ENCODE measurements at places on chromosomes 12 and 14.

- no peak for DNase-seq
Measured at GRCh38 chr12:90871726-90872096, 83.3 kb downstream of the CCER1 start.

- DNase-seq = no peak
Measured at GRCh38 chr12:129559776-129560175, 344.0 kb downstream of the TMEM132D start.

GRCh38 chr12:62006076-62006732, 254.0 kb upstream of the USP15 start:
- DNase-seq = peak; percentile 14

GRCh38 chr12:126994599-126994998, 1272.4 kb upstream of the TMEM132C start:
- DNase-seq = no peak

DNA sequence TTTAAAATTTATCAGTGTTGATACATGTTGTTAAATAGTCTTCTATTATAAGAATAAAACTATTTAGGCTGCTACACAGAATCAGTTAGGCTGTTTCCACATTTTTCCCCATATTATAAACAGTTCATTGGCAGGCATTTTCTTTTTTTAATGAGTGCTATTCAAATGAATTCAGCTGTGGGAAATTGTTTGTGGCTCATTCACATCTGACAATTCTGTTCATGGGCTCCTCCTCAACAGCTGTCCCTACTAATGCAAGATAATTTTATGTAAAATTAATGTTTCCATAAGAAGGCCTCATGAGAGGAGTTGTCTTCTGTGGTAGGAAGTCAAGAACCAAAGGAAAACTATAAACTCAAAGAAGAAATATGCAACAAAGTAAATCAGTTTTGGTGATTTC, 218.0 kb downstream of the PPFIA2 start:
- no peak for DNase-seq

DNA sequence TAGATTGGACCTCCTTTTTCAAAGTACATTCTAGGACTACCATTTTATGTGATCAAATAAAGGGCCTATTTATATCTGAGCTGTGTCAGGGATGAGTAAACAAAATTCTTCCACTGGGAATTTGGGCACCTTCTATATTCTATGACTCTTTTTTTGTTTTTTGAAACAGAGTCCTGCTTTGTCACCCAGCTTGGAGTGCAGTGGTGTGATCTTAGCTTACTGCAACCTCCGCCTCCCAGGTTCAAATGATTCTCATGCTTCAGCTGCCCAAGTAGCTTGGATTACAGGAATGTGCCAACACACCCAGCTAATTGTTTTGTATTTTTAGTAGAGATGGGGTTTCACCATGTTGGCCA, 64.8 kb downstream of the DRAM1 start:
- DNase-seq = no peak

- no peak for DNase-seq
Measured at GRCh38 chr12:124640056-124640455, 72.6 kb upstream of the NCOR2 start.

DNA sequence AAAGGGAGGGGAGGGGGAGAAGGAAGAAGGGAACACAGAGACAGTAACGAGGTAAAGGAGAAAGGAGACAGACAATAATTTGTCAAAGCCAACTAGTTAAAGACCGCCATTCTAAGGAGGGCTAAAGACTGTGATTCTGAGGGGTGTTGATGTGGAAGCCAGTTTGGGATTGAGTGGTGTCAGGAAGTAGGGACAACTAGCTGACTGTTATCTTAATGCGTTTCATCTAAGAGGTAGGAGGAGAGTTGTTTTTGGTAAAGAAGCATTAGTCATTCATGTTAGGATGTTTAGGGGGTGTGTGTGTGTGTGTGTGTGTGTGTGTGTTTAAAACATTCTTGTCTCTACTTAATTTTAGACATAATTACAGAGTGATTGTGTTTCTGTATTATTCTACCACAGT, 95.0 kb downstream of the INSM2 start:
- DNase-seq = no peak

DNA sequence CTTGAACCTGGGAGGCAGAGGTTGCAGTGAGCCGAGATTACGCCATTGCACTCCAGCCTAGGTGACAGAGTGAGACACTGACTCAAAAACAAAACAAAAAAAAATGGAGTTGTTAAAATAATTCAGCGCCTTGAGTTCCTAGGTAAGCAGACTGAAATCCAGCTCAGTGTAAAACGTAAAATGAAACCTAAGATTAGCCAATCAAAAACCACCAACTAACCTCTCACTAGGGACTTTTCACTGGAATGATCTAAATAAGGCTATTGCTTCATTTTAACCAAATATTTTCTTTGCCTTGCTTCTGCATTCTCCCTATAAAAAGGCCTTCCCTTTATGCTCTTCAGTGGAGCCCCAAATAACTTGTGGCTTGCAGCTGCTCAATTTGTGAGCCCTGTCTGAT, 91.6 kb upstream of the HIF1A start:
- no peak for DNase-seq

DNA sequence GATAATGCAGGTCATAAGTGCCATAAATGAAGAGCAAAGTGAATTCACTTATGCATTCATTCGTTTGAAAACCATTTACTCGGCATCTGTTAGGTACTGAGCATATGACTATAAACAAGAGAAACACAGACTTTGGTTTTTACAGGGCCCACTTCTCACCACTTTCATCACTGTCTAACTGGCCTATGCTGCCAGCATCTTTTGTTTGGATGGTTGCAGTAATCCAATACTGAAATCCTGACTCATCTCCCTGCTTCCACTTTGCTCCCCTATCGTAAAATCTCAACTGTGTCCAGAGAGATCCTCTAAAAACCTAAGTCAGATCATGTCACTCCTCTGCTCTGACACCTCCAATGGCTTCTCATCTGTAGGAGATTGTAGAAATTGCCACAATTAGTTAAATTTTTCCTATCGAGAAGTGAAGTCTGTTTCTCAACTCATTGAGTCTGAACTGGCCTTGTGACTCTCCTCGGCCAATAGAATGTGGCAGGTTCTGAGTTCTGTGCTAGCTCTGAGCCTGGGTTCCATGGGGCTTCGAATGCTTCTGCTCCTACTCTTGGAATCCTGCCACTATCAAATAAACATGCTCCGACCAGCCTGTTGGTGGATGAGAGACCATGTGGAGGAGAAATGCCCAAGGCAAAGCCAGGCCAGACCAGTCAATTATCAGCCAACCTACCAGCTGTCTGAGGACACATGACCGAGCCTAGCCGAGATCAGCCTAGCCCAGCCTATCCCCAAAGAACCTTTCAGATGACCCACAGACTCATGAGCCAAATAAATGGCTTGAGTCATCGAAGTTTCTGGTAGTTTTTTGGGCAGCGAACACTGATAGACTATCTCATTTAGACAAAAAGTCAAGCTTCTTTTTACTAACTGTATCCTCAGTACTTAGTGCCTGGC, 2.2 kb upstream of the BATF start:
- DNase-seq = no peak

- no peak for DNase-seq
Measured at GRCh38 chr14:63854330-63854729, 1.5 kb downstream of the SYNE2 start.

- no peak for DNase-seq
Measured at GRCh38 chr14:49464885-49465284, 121.3 kb downstream of the RPS29 start.

- peak; percentile 60 for DNase-seq
Measured at GRCh38 chr12:66409195-66409871, 107.0 kb downstream of the HELB start.

DNA sequence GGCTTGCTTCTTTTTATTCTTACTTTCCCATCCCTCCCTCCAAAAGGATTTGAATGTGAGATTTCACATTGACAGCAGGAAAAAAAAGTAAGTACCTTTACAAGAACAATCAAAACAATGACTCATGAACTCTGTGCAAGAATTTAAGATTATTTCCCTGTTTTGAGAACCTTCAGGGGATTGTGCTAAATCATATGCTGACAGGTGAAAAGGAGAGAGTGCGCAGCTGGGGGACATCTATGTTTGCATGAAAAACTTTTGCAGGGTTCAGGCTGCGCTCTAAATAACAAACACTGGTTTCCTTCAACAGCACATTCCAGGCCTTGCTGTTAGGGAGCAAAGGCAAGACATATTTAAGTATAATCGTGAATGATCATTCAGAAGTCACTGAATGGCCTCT, 27.3 kb downstream of the RERG start:
- DNase-seq = no peak

DNA sequence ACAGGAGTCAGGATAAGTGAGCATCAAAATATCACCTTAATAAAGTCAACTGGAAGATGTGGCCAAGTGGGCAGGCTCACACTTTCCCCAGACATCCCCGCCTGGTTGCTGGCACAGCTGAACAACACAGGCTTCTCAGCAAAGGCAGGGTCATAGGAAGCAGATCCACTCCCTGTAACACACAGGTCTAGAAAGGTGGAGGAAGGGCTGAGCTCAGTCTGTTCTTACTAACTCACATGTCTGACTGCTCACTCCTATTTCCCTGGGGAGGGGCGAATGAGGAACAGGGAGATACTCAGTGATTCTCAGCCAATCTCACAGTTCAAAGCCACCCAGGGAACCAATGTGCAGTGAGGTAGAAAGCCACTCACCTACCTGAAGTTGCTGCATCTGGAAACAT, 45.0 kb upstream of the AMN1 start:
- peak; percentile 34 for DNase-seq

DNA sequence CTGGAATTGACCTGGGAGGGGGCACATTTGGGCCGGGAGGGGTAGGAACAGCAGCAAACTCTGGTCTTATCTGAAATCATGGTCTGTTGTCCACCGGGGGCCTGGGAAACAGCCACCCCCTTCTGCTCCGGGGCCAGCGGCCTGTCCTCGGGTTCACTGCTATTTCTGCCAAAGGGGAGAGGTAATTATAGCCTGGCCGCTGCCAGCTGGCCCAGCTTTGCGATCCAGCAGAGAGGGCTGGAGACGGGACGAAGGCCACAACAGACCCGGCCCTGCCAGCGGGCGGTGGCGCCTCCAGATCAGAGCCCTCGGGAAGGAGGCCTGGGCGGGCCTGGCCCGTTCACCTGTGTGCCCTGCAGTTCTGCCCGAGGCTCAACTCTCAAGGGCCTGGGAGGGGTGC, at the start of gene C14orf180:
C14orf180 (plus strand) TSS at position 258 of the 400 bp plus-strand sequence. CDS start 6,667 bp downstream, outside the sequence.
- no peak for DNase-seq

DNA sequence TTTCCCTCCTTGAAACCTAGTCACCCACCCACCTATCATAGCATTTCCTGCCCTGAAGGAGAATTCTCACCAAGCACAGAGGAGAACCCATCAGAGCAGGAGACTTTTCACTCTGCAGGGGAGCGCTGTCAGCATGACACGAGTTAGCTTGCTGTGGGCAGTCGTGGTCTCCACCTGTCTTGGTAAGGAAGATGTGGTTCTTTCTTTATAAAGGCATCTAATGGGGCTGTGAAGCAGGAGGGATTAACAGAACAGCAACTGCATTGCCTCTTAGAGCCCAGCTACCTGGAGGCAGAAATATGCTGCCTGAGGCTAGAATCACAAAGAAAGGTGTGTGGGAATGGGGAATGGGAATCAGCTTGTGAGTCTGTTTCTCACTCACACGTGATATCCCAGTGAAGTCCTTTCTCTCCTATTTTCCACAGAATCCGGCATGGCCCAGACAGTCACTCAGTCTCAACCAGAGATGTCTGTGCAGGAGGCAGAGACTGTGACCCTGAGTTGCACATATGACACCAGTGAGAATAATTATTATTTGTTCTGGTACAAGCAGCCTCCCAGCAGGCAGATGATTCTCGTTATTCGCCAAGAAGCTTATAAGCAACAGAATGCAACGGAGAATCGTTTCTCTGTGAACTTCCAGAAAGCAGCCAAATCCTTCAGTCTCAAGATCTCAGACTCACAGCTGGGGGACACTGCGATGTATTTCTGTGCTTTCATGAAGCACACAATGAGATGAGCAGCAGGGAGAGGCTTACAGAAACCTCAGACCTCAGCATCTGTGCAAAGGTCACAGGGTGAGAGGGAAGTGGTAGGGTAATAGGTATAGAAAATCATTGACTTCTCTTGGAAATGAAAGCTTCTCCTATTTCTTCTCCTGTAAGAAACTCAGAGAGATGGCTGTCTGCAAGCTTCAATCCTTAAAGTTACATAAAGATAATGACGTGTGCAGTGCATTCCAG, 316.9 kb downstream of the DAD1 start:
- no peak for DNase-seq

DNA sequence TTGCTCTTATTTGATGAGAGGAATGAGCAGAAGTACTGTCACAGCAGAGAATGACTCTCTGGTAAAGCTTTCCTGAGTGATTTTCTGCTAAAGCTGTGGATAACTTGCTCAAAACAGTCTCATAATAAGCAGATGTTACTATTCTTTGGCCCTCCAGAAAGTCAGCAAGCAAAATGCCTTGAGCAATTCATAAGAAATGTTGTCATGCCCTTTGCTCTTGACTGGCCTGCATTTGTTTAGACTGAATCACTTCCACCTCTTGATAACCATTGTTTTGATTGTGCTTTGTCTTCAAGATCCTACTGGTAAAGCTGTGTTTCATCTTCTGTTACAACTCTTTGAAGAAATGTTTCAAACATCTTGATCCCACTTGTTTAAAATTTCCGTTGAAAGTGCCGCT, 457.9 kb upstream of the FOXG1 start:
- no peak for DNase-seq

DNA sequence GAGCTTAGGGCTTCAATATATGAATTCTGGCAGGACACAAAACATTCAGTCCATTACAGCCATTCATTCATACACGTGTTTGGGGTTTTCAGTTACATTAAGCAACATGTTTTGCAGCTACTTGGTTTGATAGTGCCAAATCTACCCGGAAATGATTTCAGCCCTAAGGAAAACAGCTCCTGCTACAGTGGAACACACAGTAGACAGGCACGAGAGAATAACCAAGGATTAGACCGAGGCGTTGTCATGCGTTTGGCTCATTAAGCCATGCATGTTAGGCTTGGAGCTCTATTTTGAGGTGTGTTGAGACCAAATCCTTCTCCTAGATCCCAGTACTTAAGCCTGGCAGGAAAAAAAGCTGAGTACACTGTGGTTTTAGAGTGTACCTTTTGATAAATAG, 177.4 kb downstream of the PRKCH start:
- DNase-seq = no peak

GRCh38 chr12:21528953-21529352, 2.9 kb downstream of the SPX start:
- no peak for DNase-seq
